CD4-positive, alpha-beta T cell (primary cell): ENCODE measurements at places on chromosomes 6 and 20. TPM values are rescaled to one million over a fixed set of nuclear protein-coding genes. Genes with fewer than 3 reads are reported as not detected.

GRCh38 chr20:55283889-55284288 lies 721.4 kb downstream of the CBLN4 start:
- DNase-seq = no peak

DNA sequence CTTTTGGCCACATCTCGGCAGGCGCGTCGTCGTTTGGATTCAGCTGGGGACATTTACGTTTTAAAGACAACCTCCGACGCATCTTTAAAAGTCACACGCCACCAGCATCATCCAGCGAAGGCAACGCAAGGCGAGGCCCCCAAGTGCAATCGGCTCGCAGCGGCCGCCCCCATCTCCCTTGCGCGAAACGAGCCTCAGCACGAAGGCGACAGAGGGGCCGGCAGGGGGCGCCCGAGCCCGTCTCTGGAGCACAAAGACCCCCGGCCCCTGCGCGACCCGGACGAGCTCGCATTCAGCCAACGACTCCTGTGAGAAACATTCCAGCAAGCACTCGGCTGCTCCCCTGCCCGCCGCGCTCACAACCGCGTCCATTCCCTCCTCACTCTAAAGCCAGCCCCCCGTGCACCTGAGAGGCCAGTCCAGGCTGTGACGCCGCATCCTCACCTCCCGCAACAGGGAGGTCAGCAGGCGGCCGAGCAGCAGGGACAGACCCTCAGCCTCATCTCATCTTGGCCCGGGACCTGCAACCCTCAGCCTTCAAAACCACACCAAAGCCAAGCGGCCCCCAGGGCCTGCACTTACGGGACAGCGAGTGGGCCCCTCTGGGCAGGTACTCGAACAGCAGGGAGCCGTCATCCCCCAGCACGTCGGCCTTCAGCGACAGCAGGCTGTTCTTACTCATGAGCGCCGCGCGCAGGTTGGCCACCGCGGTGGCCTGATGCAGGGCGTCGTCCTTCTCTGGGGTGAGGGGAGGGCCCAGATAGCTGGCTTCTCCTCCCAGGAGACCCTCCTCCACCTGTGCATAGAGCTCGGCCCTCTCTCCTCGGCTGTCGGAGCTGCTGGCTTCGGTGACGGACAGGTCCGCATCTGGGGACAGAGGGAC lies 35.8 kb downstream of the SLC2A4RG start:
- no peak for DNase-seq

GRCh38 chr6:161161889-161162624 lies 111.8 kb downstream of the AGPAT4 start:
- DNase-seq = no peak

DNA sequence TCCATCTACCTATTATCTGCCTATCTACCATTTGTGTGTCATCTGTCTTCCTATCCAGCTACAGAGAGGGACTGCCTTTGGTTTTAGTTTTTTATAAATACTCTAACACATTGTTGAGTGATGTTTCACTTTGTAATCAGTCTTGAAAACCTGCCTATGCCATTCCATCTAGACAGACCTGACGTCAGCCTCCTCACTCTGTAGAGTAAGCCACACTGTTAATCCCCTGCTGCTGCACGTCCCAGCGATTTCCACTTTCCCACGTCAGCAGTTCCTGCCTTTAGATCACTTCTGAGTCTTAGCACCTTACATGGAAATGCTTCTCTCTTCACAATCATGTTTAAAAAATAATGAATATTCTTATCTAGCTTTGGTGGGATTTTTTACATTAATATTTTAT lies 54.8 kb downstream of the PLG start:
- no peak for DNase-seq

DNA sequence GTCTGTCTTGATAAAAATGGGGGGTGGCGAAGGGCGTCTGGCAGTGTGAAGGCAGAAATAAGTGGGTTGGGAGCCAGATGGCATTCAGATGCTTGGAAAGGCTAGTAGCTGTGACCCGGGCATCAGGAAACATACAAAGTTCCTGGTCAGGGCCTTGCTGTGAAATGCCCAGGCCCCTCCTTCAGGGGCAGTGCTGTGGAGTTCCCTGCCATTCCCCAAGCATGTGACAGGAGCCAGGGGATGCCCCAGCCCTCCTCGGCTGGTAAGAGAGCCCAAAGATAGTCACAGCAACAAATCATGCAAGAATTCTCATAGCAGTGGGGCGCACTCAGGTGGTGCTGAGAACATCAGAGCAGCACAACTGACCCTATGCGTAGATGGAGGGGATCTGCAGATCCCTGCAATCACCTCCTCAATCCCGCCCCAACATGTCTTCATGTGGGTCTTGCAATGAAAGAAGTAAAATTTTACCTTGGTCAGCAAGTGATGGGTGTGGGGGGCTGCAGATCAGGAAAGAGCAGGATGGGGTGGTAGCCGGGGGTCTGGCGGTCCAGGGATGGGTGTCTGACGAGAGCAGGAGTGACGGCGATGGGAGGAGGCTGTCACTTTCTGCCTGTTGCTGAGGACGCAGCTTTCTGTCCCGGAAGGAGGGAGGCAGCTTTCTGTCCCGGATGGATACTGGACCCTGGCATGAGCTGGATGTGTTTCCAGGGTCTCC lies 39.5 kb downstream of the SLC22A1 start:
- no peak for DNase-seq

- DNase-seq = no peak
Observed at GRCh38 chr6:5084781-5085647, at the start of gene PPP1R3G. TSS of gene PPP1R3G (plus strand) at chr6:5085341. CDS start at chr6:5085486, 145 bp downstream.

- DNase-seq = no peak
Observed at GRCh38 chr6:30530014-30530413, 26.3 kb downstream of the GNL1 start.

- DNase-seq = no peak
Observed at GRCh38 chr6:117907601-117908245, 659 bp downstream of the SLC35F1 start.

DNA sequence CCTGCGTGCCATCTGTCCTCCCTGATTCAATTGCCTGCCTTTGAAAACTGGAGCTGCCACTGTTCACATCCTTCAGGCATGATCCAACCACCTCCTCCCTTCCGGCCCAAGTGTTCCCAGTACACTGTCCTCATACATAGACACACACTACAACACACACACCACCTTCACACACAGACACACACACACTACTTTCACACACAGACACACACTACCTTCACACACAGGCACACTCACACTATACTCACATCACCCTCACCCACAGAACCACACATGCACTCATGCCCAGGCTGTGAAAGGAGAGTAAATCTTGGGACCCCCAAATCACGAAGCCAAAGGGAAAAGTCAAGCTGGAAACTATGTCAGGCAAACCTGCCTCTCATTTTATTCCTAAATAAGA lies 109.4 kb upstream of the MYLIP start:
- no peak for DNase-seq

DNA sequence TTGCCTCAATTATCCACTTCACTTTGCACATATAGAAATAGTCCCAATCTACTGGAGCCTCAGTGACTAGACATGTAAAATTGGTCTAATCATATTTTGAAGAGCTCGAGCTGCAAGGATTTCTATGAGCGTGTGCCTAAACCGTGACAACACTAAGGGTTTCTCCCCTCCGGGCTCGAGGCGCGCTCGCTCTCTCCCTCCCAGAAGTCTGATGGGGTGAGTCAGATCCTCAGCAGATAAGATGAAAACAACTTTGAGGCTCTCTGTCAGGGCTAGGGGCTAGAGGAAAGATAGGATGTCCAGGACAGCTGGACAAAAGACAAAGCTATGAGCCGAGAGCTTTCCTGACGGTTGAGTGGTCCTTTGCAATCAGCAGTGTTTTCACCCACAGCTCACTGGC lies 16.8 kb downstream of the GNAS-AS1 start:
- no peak for DNase-seq

GRCh38 chr20:53652090-53652858 lies 58.6 kb upstream of the ZNF217 start:
- DNase-seq = no peak

DNA sequence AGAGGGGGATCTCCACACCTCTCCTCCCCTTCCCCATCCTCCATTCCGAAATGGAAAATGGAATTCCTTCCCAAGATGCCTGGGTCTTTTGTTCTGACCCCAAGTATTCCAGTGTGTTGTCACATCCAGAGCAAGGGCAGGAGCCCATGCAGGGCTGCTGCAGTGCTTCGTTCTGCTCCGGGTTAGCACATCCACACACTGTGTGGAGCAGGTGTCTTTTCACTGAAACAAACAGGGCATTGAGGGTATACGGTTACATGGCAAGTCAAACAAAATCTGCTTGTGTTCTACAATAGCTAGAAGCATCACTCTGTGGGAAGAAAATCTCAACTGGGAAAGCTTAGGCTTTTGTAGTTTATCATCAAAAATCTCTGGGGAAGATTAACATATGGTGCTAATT lies 56.9 kb downstream of the LYRM2 start:
- DNase-seq = no peak

DNA sequence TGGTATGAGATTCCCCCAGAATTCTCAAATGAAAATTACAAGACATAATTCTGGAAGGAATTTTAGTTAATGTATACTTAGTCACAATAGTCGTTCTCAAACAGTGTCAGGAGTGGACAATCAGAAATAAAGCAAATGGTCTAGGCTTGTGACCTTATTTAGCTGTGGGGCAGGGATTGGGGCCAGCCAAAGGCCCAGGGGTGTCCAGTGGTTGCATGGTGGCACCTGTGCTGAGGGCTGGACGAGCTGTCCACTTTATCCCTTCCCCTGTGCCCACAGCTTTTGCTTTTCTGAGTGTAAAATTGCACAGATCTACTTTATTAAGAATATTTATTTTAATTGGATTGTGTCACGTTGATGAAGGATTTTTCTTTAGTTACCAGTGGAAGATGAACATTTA lies 195.0 kb downstream of the ARID1B start:
- DNase-seq = no peak

DNA sequence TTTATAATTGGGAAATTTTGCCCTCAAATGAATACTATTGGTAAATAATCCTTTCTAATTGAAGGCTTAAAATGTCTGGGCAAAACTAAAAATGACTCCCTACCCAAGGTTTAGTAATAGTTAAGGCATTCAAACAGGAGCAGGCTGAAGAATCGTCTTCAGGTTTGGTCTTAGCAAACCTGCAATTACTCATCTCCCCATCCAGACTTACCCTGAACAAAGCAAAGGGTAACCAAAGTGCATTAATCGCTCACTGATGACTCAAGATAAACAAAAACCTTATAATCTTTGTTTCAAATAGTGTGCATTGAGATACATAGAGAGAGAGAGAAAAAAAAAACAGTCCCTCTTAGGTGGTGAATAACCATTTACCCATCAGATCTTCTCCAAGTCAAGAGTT lies 225.5 kb downstream of the BMP2 start:
- no peak for DNase-seq

- no peak for DNase-seq
Observed at GRCh38 chr20:20752712-20753111, 40.3 kb upstream of the RALGAPA2 start.

GRCh38 chr6:169913096-169913638 lies 161.7 kb downstream of the ERMARD start:
- DNase-seq = no peak

DNA sequence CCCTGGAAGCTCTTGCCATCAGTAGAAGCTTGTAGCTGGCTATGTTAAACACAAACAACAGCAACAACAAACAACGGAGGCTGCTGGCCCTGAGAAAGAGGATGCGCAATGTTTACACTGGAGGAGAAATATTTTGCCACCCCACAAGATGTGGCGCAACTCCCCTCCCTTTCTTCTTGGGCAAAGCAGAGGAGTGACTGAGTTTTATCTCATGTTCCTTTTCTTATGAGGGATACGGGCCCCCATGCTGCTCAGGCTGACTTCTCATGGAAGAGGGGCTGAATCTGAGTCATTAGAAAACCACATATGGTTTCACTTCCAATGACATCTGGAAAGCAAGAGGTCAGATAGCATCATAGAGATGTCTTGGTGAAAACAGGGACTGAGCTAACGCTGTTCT lies 75.9 kb upstream of the HDDC2 start:
- no peak for DNase-seq

DNA sequence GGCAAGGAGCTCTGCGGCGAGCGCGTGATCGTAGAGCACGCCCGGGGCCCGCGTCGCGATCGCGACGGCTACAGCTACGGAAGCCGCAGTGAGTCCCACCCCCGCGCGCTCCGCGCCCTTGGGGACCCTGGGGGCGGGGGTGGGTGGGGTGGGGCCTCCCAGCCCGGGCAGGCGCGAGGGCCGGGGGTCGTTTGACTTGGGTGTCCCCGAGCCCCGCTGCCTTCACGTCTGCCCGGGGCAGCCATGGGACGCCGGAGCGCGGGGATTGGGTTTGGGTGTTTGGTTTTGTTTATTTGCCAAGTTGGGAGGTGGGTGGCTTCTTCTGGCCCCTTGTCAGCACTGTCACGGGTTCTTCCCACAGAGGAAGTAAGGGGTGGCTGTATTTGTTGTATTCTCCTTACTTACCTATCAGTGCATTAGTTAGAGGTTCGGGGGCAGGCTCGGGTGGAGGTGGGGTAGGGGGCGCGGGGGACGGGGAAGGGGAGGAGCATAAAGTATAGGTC lies 777 bp downstream of the SRSF6 start:
- DNase-seq = no peak

DNA sequence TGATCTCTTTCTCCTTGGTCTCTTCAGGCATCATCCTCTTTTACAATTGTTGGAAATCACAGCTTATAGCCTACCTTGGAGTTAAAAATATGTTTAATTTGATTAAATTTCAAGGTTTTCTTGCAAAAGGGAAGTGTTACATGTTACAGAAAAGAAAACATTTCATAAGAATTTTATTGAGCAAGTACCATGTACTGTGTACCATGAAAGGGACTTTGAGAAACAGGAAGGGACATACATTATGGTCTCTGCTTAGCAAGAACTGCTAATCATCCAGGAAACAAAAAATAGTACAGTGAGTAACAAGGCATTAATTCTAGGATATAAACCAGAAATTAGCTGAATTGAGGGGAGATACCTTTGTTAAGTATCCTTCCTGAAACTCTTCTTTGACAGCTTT lies 145.3 kb upstream of the SPACA1 start:
- DNase-seq = no peak

GRCh38 chr20:37921341-37921929 lies 18.5 kb downstream of the VSTM2L start:
- DNase-seq = no peak

- no peak for DNase-seq
Observed at GRCh38 chr6:11260249-11261038, 28.0 kb upstream of the NEDD9 start.

GRCh38 chr20:18992418-18992817 lies 178.8 kb downstream of the SCP2D1 start:
- DNase-seq = no peak

POM121L2 gene
- not detected for total RNA-seq

ARHGAP40 gene
- total RNA-seq = not detected

LHFPL5 gene
- total RNA-seq = not detected

DNAAF9 gene
- total RNA-seq = 3.0 TPM

FHL5 gene
- not detected for total RNA-seq

LAMP5 gene
- not detected for total RNA-seq

NTSR1 gene
- 0.56 TPM for total RNA-seq

RIPPLY2 gene
- total RNA-seq = not detected
